IMR-90 (cell line): ENCODE measurements at places on chromosomes 6 and 20.

DNA sequence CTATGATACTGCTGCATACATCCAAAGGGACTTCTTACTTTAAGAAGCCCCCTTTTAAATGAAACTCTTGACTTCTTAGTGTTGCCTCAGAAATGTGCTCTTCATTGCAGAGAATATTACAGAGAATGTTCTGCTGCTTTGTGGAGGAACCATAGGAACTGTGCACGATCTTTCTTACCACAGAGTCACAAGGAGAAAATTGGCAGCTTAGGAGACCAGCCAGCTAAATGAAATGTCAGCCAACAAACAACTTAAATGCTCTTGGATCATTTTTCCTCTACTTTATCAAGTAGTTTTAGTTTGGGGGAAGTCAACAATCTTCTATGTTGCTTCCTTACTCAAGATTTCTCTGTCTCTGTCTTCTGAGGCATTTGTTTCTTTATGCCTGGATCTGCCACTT is 125.9 kb upstream of the MLIP start:
- no peak for DNase-seq
- H3K36me3 ChIP-seq: no peaks in the 10 kb centered on the region
- peaks cover 7% of the 10 kb centered on the region for H3K4me1 ChIP-seq
- no peak overlapping the region for H3K4me3 ChIP-seq
- H3K27me3 ChIP-seq: no peaks in the 10 kb centered on the region
- H3K27ac ChIP-seq: no peak overlapping the region

GRCh38 chr6:158920311-158920905 is 79.6 kb downstream of the RSPH3 start:
- H3K27me3 ChIP-seq: no peaks in the 10 kb centered on the region
- DNase-seq: no peak
- no peak overlapping the region for H3K4me3 ChIP-seq
- no peak overlapping the region for H3K27ac ChIP-seq
- peaks cover 2% of the 10 kb centered on the region; the same call in 1 of the 2 replicates for H3K4me1 ChIP-seq
- no peaks in the 10 kb centered on the region for H3K36me3 ChIP-seq

GRCh38 chr6:170298688-170299087 is 7.8 kb upstream of the DLL1 start:
- no peak for DNase-seq
- H3K27ac ChIP-seq: no peak overlapping the region
- peaks cover 52% of the 10 kb centered on the region for H3K27me3 ChIP-seq
- H3K4me1 ChIP-seq: peaks cover 4% of the 10 kb centered on the region; the same call in 1 of the 2 replicates
- H3K36me3 ChIP-seq: no peaks in the 10 kb centered on the region

DNA sequence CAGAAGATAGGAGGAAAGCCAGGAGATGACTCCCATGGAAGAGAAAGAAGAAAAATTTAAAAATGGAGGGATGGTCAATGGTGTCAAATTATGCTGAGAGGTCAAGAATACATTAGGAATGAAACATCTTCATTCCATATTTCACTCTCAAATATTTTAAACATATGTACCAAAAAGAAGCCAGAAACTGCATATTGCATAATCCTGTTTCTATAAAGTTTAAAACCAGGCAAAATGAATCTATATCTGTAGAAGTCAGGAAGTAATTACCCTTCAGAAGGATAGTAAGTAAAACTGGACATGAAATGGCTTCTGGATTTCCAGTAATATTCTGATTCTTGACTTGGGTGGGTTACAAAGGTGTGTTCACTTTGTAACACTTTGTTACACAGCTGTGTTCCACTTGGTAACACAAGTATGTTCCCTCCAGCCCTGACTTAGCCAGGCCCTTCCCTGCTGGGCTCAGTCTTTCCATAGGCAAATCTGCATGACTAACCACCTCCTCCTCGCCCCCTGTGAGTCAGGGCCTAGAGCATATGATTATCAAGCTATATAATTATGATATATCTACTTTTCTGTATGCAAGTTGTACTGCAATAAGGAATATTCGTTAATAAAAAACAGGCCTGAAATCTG is 20.2 kb upstream of the C6orf141 start:
- H3K27ac ChIP-seq: no peak overlapping the region
- no peak for DNase-seq
- H3K27me3 ChIP-seq: no peaks in the 10 kb centered on the region
- no peaks in the 10 kb centered on the region for H3K36me3 ChIP-seq
- H3K4me1 ChIP-seq: no peaks in the 10 kb centered on the region
- H3K4me3 ChIP-seq: no peak overlapping the region

- DNase-seq: no peak
- peaks cover 16% of the 10 kb centered on the region for H3K27me3 ChIP-seq
- H3K4me3 ChIP-seq: no peak overlapping the region
These were observed 12.5 kb upstream of the EBF4 start for GRCh38 chr20:2680046-2680445.

DNA sequence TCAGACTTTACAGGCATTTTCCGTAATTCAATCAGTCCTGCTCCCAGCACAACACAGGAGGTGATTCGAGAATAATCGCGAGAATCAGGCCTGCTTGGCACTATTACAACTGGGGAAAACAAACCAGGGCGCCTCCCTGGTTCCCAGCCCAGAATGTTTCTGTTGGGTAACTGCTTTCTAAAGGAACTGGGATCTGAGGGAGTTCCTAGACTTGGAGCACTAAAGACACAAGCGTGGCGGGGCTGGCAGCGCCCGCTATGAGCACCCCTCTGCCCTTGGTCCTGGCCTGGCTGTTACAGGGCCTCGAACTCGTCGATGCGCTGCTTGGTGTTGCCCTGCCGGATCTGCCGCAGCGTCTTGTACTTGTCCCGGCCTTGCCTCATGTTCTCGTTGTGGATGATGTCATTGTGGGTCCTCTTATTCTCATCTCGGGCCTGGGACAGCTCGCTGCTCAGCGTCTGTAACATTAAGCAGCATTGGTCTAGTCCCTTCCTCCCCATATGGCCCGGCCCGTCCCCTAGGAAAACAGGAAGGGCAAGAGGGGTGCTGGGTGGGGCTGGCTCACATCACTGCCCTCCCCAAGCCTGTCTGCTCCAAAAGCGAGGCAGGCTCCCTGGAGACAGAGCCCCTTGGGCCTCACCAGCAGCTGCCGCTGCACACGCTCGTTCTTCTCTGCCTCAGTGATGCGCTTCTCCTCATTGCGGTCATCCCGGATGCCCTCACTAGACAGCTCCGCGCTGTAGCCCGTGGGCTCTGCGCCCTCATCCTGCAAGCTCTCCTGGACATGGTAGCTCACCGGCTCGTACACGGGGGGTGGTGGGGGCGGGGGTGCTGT is 52.3 kb downstream of the EZR start:
- H3K36me3 ChIP-seq: peaks cover 62% of the 10 kb centered on the region
- no peak overlapping the region for H3K27ac ChIP-seq
- DNase-seq: no peak
- H3K4me1 ChIP-seq: no peaks in the 10 kb centered on the region

GRCh38 chr6:122609881-122610689 is at the start of gene PKIB:
Gene PKIB, plus strand, starts transcription at chr6:122610405. Its CDS starts 107,390 bp downstream, at chr6:122717795.
- no peak within 1 kb of the TSS for H3K27ac ChIP-seq
- H3K4me1 ChIP-seq: peaks cover 7% of the 10 kb centered on the region; the same call in 1 of the 2 replicates
- H3K4me3 ChIP-seq: peak within 1 kb of the TSS; percentile 77
- no peaks in the 10 kb centered on the region for H3K36me3 ChIP-seq
- peaks cover 18% of the 10 kb centered on the region for H3K27me3 ChIP-seq

- no peaks in the 10 kb centered on the region for H3K36me3 ChIP-seq
- peaks cover 6% of the 10 kb centered on the region for H3K4me1 ChIP-seq
- H3K27me3 ChIP-seq: no peaks in the 10 kb centered on the region
- DNase-seq: no peak
- no peak overlapping the region for H3K27ac ChIP-seq
These were observed 34.1 kb upstream of the TMEM14A start for GRCh38 chr6:52636830-52637229.

DNA sequence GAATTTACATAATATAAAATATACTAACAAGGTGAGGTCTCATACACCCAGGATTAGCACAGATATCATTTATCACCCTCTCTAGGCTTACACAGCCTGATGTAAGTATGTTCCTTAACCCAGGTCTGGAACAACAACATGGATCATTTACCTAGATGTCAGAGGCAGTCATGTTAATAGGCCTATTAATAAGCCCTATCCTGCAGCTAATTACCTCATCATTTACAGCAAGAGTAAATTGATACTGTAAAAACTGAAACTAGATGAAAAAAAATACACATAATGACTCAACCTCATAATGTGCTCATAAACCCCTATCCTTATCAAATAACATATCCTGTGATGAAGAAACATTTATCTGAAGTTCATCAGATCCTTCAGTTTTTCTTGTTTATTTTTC is 334.3 kb upstream of the MANEA start:
- DNase-seq: peak; percentile 36
- no peak overlapping the region for H3K4me3 ChIP-seq
- no peak overlapping the region for H3K27ac ChIP-seq

- no peak for DNase-seq
- H3K36me3 ChIP-seq: no peaks in the 10 kb centered on the region
- no peak overlapping the region for H3K4me3 ChIP-seq
- H3K27me3 ChIP-seq: no peaks in the 10 kb centered on the region
- no peak overlapping the region for H3K27ac ChIP-seq
These were observed 47.5 kb downstream of the OSTM1 start for GRCh38 chr6:108027056-108027455.

DNA sequence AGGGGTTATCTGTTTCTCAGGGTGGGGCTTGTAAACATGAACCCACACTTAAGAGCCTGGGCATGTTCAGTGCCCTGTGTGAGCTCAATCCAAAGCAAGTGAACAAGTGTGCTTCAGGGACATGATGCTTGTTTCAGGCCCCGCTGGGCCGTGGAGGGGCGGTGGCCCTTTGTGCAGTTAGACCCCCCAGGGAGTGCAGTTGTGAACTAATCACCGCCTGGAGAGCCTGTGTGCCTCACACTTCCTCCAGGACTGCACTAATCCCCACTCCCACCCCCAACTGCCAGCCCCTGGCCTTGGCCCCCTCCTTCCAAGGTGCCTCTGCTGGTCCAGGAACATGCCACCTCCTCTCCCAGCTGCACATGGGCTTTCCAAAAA is 58.1 kb downstream of the RREB1 start:
- H3K36me3 ChIP-seq: no peaks in the 10 kb centered on the region
- H3K27ac ChIP-seq: peak overlapping the region; percentile 36
- no peak overlapping the region for H3K4me3 ChIP-seq
- no peak for DNase-seq
- no peaks in the 10 kb centered on the region for H3K27me3 ChIP-seq

GRCh38 chr6:23174781-23175361 is 605.5 kb downstream of the HDGFL1 start:
- no peak overlapping the region for H3K4me3 ChIP-seq
- no peaks in the 10 kb centered on the region for H3K27me3 ChIP-seq
- H3K4me1 ChIP-seq: peaks cover 10% of the 10 kb centered on the region
- peak overlapping the region; percentile 92; the same call in 1 of the 2 replicates for H3K27ac ChIP-seq
- peak; percentile 97 for DNase-seq

DNA sequence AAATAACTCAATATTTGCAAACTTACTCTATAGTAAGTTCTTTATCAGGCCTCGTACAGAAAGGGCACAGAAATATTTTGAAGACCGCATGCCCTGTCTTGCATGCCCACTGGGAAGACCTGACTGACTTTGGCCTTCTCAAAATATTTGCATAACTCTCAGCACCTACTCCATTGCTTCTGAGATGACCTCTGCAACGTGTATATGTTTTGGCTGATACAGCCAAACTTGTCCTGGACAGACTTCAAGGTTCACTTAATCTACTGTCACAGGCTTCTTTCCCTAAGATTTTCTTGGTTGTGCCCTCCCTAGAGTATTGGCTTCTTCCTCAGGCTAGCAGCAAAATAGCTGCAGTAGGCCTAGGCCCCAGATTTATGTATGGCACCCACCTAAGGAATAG is 21.5 kb upstream of the SERINC3 start:
- no peak overlapping the region for H3K27ac ChIP-seq
- no peaks in the 10 kb centered on the region for H3K27me3 ChIP-seq

- 0 out of 2 replicates have a peak, but pooled peaks cover 1% of the 10 kb centered on the region for H3K4me1 ChIP-seq
- H3K4me3 ChIP-seq: no peak overlapping the region
- H3K36me3 ChIP-seq: 0 out of 2 replicates have a peak, but pooled peaks cover 3% of the 10 kb centered on the region
- no peaks in the 10 kb centered on the region for H3K27me3 ChIP-seq
These were observed 40.6 kb downstream of the TRIM38 start for GRCh38 chr6:26003102-26003694.
